ENCODE measurements at places on chromosomes 3 and 15.

- peak; percentile 64 for DNase-seq
These were observed 41.9 kb upstream of the SLC6A1 start for GRCh38 chr3:10950476-10951294.

- peak; percentile 3 for DNase-seq
These were observed 36.5 kb downstream of the NSUN3 start for GRCh38 chr3:94099311-94099710.

- DNase-seq = no peak
These were observed 591 bp downstream of the FOXL2NB start for GRCh38 chr3:138947495-138948121.

GRCh38 chr3:53970661-53971060, 79.0 kb upstream of the SELENOK start:
- no peak for DNase-seq

- DNase-seq = no peak
These were observed 3.8 kb upstream of the ABHD5 start for GRCh38 chr3:43686700-43687498.

DNA sequence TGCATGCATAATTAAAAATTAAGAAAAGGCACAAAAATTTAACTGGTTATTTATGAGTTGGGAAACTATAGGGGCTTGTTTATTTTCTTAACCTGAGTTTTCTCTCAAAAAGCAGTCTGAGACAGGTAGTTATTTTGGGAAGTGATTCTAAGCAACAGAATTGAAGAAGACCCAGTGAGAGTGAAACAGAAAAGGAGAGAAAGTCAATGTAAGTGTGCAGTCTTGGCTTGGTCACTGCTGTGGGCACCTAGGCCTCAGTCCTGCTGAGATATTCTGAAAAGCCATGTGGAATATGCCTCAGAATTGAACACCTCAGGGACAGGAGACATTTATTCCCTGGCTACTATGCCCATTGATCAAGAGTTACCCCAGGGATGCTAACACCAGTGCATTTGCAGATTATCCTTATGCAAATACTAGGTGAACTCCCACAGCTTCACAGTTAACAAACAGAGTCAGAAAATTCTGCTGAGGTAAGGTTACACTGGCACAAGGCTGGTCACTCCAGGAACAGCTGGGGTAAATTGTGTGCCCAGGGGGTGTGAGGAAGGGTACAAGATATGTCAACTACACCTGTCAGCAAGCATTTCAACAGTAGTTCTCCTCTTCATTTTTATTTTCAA, 222.7 kb downstream of the EFHB start:
- no peak for DNase-seq

DNA sequence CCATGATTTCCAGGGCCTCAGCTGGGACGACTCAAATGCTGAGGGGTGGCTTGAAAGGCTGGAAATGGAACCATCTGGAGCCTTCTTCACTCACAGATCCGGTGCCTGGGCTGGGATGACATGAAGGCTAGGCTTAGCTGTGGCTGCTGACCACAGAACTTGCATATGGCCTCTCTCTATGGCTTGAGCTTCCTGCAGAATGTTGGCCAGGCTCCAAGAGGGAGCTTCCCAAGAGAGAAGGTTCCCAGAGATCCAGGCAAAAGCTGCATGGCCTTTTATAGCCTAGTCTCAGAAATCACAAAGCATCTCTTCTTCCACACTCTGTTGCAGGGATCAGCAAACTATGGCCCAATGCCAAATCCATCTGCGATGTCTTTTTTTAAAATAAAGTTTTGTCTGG, 44.8 kb downstream of the GATM start:
- DNase-seq = peak; percentile 31

DNA sequence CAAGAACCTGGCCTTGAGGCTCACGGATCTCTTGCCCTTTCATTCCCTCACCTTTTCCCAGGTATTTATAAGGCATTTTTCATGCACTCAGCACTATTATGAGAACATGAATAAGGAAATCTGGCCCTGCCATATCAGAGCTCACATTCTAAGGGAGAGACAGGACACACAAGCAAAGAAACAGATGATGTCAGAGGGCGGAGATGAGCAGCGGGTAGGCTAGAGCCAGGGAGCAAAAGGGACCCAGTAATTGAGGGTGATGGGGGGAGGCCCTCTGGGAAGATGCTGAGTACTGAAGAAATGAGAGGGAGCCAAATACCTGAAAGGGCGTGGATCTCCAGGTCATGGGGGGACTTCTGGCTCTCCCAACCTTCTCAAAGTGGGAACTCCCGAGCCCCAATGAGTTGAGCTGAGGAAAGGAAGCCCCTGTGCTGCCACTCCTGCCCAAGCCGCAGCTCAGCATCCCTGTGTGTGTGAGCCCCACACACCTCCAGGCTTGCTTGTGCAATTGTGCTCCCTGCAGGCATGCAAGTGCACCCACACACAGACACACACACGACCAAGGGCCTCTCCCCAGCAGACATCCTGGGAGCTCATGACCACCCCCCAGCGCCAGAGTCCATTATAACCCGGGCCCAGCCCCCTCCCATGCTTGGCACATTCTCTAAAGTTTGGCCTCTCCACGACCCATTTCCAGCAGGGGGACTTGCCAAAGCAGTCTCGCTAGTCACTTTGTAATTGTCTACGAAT, 81.4 kb upstream of the PXYLP1 start:
- DNase-seq = no peak

GRCh38 chr3:9727041-9727595, 4.4 kb upstream of the BRPF1 start:
- no peak for DNase-seq
